Uterus (tissue), 4 donors: ENCODE measurements at places on chromosomes 11 and 22. TPM values are rescaled to one million over a fixed set of nuclear protein-coding genes. Genes with fewer than 3 reads are reported as not detected.

The LRRC56 gene
- 1.9 TPM for total RNA-seq

GRCh38 chr11:108663154-108663877 lies 1.6 kb upstream of the DDX10 start:
- no peaks in the 10 kb centered on the region for H3K4me1 ChIP-seq
- no peak for DNase-seq
- no peak overlapping the region for H3K4me3 ChIP-seq
- no peaks in the 10 kb centered on the region for H3K36me3 ChIP-seq
- no peaks in the 10 kb centered on the region for H3K27me3 ChIP-seq

The DSCAML1 gene
- 4.1 TPM for total RNA-seq

- H3K36me3 ChIP-seq = no peaks in the 10 kb centered on the region
- DNase-seq = no peak
- no peaks in the 10 kb centered on the region for H3K27me3 ChIP-seq
- no peaks in the 10 kb centered on the region for H3K4me1 ChIP-seq
- H3K4me3 ChIP-seq = no peak overlapping the region
Measured at GRCh38 chr11:94002226-94002625, 18.9 kb upstream of the HEPHL1 start.

- no peaks in the 10 kb centered on the region for H3K36me3 ChIP-seq
- no peak for DNase-seq
- no peaks in the 10 kb centered on the region for H3K27me3 ChIP-seq
- H3K27ac ChIP-seq = no peak overlapping the region
- no peak overlapping the region for H3K4me3 ChIP-seq
Measured at GRCh38 chr11:119167933-119168332, 592 bp upstream of the NLRX1 start.

The LRRC55 gene
- total RNA-seq = not detected
